Activated naive CD8-positive, alpha-beta T cell treated with anti-CD3 and anti-CD28 coated beads, Interleukin-2, amount 50 U/mL, for 24 hours (primary cell): ENCODE measurements at places on chromosomes 3 and 15.
A peak's percentile ranks its signal among the peaks of the same experiment; 100 is the strongest.

- DNase-seq: no peak
Measured at GRCh38 chr15:38795471-38796245, 231.0 kb upstream of the RASGRP1 start.

DNA sequence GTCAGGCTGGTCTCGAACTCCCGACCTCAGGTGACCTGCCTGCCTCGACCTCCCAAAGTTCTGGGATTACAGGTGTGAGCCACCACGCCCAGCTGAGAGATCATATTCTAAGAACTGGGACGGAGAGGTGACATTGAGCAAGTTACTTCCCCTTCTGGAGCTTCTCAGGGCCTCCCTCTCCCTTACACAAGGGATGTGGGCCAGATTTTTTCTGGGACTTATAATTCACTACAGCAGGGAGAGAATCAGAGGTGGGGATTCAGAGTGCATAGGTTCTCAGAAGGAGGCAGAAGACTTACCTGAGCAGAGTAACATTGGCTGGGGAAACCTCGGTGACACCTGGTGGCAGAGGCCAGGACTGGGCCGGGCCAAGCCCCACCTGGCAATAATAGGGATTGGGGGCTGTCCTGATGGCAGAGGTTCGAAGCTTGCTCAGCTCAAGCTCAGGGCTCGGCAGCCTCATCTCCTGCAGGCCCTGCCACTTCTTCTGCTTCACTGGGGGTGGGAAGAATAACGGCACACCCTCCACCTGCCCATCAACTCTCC lies 6.8 kb downstream of the LTK start:
- no peak for DNase-seq

DNA sequence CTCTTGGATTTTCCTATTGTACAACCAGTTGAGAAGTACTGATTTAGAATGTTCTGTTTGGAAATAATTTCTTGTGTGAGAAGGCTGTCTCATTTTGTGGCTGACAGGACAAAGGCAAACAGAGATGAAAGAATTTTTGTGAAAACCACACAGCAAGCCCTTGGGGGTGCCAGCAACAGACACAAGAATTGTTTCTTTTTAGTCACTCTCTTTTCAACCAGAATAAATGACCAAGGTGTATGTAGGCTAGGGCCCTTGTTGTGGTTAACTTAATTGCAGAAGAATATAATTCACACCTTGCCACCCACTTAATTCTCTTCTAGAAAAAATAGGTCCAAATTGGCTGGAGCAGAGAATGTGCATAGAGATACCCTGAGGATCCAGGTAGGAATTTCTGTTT lies 329.4 kb upstream of the TBC1D5 start:
- DNase-seq: no peak

DNA sequence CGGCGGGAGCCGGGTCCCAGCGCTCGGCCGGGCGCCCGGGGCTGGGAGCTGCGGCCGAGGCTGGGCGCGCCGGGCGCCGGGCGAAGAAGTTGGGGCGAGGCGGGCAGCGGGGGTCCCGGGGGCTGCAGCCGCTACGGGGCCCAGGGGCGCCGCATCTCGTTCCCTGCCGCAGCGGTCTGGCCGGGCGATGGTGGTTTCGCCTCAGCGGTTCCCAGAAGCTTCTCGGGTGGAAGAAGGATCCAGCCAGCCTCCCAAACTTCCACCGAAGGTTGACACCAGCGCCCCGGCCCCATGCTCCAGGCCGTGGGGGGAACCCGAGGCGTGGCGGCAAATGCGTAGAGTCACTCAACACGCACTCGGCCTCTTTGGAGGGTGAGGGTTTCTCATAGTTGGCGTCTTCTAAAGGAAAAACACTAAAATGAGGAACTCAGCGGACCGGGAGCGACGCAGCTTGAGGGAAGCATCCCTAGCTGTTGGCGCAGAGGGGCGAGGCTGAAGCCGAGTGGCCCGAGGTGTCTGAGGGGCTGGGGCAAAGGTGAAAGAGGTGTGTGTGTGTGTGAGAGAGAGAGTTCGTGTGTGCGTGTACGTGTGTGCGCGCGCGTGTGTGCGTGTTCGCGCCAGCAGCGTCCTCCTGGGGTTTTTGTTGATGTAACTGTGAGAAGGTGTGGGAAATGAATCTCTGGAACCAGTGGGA lies 940 bp downstream of the BOC start:
- DNase-seq: peak; percentile 12

GRCh38 chr15:74626336-74626735 lies 10.7 kb downstream of the CLK3 start:
- no peak for DNase-seq
